ENCODE measurements at places on chromosomes 1 and 21.

DNA sequence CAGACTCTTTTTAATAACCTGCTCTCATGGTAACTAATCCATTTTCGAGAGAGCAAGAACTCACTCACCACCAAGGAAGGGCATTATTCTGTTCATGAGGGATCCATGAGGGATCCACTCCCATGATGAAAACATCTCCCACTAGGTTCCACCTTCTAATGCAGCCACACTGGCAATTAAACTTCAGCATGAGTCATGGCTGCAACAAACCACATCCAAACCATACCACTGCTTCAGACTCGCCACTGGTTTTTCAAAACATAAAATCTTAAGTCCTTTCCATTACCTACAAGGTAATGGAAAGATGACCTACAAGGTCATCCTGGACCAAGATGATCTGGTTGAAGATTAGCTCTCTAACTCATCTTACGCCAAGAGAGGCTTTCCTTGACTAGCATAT lies 405.1 kb downstream of the VAV3 start:
- DNase-seq: no peak

DNA sequence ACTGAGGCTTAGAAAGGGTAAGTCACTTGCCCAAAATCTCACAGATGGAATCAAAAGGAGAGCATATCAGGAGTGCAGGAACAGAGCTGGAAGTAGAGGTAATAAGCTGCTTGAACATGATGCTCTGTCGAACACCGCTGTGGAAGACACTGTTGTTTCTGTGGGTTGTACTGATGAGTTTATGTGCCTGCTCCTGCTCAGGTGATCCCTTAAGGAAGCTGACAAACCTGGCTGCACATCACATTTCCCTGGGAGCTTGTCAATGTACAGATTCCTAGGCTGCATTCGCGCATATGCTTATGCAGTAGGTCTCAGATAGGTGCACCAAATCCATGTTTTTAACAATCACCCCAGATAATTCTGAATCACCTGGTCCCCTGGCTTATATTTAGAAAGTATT lies 79.7 kb downstream of the ZNF326 start:
- no peak for DNase-seq

GRCh38 chr1:158028969-158029368 lies 35.5 kb downstream of the KIRREL1 start:
- no peak for DNase-seq

DNA sequence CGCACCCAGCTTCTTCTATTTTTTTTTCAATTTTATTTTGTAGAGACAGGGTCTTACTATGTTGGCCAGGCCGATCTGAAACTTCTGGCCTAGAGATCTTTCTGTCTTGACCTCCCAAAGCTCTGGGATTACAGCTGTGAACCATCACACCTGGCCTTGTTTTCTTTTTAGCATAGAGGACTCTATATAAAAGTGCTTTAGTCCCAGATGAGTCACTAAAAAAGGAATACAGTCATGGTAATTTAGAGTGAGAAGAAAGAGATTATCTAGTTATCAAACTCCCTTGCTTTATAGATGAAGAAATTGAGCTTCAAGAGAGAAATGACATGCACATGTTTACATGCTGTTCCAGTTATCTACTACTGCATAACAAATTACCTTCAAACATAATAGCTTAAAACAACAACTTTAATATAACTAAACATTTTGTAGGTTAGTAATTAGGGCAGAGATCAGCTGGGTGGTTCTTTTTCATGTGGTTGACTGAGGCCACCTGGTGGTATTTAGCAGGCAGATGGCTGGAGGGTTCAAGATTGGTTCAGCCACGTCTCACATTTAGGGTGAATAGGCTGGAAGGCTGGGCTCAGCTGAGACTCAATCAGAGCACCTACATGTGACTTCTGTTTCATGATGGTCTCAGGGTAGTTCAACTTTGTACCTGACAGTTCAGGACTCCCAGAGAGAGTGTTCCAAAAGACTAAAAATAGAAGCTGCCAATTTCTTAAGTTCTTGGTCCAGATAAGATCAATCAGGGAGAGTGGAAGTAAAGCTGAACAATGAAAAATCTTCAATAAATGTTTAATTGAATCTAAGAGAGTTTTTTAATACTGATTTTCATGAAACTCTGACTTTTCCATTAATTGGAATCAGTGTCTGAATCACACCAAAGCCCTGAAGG lies 16.9 kb upstream of the MTF2 start:
- DNase-seq: no peak

DNA sequence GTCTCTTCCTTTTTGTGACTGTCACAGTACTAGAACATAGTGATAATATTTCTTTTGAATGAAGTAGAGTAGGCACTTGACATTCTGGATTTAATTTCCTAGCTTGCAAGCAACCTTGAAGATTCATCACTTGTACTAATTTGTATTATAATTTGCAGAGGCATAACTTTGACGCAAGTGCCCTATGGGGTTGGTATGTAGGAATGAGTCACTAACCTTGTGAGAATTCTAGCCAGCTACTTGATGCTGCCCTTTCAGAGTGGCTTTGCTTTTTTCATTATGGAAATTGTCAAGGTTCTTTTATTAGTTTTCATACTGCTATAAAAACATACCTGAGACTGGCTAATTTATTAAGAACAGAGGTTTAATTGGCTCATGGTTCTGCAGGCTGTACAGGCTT lies 13.7 kb upstream of the DPH5 start:
- no peak for DNase-seq

DNA sequence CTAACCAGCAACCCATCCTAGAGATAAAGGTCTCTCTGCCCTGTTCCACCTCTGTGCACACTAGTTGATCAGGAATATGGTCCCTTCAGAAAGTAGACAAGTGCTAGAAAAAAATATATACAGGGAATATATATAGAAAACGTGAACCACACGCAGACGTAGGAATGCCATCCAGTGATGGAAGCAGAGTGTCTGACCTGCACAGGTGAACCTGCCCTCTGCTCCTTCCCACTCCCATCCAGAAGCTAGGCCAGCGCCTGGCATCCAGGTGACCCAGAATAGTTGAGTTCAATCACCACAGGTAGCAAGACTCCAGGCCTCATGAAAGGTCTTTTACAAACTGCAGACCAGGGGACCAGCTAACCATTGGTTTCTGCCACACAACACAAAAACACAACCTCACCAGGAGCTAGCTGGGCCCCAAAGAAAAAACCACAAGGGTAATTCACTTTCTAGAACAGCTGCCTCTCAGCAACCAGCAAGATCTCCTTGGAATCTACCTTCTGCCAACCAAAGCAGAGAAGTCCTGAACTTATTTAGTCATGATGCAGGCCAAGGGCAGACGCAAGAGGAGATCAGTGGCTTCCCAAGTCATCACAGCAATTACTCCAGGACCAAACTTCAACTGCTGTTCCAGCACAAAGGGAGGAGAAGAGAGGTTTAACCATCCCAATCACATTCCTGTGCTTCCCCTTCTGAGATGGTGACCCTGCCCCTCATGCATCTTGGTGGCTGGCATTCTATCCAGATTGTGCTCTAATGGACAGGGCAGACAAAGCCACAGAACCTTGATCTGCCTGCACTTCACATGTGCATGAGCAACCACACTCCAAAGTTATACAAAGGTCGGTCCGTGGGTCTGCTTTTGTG lies 53.0 kb downstream of the GPR161 start:
- no peak for DNase-seq

DNA sequence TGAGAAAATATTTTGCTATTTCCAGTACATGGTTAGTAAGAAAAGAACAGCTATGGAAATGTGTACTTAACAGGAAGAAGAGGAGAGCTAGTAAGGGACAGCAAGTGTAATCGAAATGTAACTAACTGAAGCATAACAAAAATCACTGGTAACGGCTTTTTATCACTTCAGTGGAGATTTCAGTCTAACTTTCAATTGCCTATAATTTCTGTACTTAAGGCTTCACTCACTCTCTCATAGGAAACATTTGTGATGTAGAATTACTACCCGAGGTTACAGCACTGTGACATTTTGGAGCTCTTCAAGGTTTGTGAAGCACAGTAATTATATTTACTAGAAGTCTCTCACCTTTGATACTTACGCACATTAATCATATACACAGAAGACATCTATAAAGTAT lies 1119.1 kb downstream of the AMY1C start:
- no peak for DNase-seq

DNA sequence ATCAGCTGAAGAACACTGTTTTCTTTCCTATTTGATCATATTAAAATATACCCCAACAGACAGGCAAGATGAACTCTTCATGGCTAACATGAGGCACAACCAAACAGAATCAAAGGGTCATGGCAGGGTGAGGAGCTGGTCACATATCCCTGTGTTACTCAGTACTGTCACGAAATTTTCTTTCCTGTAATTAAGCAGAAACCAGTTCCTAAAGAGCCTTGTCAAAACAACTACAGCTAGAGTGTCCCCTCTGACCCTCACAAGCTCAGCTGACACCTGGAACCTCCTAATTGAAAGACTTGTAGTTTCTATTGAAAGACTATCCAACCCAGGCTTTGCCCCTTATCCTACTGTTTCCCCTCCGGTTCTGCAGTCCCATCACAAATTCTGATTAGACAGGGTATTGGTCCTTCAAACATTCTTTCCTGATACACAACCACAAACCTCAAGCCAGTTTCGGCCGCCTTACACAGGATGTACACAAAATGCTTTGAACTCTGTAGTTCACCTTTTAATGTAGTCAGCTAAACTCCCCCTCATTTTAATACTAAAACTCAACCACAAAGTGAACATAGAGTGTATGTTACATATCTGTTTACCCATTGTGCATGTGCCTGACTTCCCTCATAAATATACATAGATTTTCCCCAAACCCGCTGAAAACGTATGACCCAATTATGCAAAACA lies 651.9 kb downstream of the MRPL39 start:
- DNase-seq: no peak

DNA sequence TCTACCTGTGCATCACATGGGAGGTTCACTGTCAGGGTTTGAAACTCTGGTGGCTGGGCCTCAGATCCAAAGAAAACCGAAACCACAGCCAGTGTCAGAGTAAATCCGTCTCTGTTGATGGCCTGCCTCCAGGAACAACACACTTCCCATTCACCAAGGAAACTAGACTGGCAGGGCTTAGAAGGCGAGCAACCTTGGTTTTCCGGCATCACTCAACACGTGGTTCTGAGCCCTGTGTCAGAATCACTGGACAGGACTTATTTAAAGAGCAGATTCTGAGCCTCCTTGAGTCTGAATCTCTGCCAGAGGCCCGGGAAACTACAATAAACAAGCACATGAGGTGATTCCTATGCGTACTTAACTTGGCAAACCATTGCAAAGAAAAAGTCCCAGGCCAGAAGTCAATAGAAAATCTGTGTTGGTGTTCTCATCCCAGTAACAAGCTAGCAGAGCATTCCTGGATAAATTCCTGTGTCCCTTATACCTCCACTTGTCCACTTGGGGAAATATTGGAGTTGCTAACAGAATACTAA lies 70.0 kb downstream of the KCTD3 start:
- no peak for DNase-seq

DNA sequence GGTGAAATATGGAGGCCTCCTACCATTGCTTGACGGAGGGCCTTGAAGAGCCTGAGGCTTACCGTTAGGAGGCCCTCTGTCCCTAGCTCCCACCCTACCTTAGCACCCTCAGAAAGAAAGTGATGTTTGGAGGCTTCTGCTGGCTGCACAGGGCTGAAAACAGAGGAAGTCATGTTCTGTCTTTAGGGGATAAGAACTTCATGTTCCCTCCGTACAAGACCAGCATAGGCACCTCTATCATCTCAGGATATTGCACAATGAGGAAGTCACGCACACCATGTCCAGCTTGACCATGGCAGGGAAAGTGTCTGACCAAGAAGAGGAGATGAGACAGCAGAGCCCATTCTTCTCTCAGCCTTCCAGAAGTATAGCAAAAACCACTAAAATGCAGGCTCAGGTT lies 13.8 kb downstream of the ADORA3 start:
- DNase-seq: no peak

- DNase-seq: no peak
Observed at GRCh38 chr1:168488138-168488537, 55.7 kb downstream of the XCL2 start.

GRCh38 chr1:112522621-112523020 lies 13.9 kb downstream of the WNT2B start:
- DNase-seq: no peak

- no peak for DNase-seq
Observed at GRCh38 chr21:34971656-34972055, 77.4 kb downstream of the RUNX1 start.

GRCh38 chr21:46613391-46613790 lies 8.5 kb upstream of the S100B start:
- DNase-seq: no peak

- DNase-seq: no peak
Observed at GRCh38 chr1:11961230-11961629, 19.0 kb upstream of the MFN2 start.

- no peak for DNase-seq
Observed at GRCh38 chr1:180579961-180580611, 21.3 kb downstream of the OVAAL start.

DNA sequence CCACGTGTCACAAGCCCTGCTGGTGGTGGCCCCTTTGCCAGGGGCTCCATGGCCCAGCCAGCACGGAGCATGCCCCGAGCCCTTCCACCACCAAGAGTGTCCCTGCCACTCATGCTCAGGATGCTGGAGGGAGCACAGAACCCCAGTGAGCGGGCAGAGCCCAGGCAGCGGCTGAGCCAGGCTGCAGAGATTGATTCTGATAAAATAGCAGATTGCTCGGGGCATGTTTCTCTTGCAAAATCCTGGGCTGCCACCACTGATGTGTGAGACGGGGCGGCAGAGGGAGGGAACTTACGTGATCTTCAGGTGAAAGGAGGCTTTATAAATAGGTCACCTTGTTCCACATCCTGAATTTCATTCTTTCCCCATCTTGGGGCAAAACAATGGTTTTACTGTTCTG lies 53.2 kb downstream of the SPSB1 start:
- no peak for DNase-seq

DNA sequence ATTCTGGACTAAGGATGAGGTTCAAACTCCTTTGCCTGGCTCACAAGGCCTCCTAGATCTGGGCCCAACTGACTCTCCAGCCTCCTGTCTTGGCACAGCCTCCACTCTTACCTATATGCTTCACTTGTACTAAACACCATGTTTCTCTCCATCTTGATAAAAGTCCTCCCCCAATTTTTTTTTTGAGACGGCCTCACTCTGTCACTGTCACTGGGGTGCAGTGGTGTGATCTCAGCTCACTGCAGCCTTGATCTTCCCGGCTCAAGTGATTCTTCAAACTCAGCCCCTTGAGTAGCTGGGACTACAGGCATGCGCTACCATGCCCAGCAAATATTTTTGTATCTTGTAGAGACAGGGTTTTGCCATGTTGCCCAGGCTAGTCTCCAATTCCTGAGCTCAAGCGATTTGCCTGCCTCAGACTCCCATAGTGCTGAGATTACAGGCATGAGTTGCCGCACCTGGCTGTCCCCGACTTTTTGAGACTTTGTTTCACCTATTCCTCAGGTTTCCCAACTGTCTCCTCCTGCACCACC lies 39.7 kb downstream of the CD34 start:
- no peak for DNase-seq
